ENCODE measurements at places on chromosomes 3 and 15.

- DNase-seq, result no peak
These were observed 12.2 kb downstream of the TARS3 start for GRCh38 chr15:101712078-101712477.

DNA sequence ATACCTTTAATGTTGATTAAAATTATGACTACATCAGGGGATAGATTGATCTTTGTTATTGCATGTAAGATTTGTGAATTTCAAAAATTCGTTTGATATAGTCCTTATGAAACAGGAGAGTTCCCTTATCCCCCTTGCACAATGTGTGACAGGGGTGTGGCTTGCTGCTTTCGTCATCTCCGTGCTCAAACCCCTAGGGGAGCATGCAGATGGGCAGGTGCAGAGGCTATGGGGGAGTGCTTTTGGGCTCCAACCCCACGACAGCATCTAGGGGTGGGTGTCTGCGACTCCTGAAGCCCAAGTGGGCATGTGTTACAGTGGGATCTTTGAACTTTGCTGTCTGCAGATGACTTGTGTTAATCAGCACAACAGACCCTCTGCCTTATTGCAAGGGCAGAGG lies 360.1 kb upstream of the GOLIM4 start:
- DNase-seq, result no peak

GRCh38 chr15:66415360-66415759 lies 28.6 kb downstream of the MAP2K1 start:
- no peak for DNase-seq

- no peak for DNase-seq
These were observed 239.8 kb upstream of the THBS1 start for GRCh38 chr15:39340903-39341645.

DNA sequence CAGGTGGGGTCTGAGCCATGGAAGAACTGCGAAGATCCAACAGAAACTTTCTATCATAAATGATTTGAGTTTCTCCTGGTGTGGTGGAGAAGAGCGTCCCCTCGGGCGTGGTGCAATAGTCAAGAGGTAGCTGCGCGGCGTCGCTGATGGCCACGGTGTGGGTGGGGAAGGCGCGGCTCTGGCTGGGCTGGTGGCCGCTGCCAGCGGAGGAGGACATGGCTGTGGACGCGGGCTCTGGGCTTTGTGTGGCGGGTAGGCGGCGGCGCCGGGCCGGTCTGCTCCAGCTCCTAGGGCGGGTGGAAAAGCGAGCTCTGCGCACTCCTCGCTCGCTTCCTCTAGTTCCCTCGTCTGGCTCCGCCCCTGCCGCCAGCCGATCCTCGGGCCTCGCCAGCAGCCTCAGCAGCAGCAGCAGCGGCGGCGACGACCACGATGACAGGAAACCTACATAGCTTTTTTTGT lies 5.9 kb downstream of the STARD9 start:
- DNase-seq, result no peak

DNA sequence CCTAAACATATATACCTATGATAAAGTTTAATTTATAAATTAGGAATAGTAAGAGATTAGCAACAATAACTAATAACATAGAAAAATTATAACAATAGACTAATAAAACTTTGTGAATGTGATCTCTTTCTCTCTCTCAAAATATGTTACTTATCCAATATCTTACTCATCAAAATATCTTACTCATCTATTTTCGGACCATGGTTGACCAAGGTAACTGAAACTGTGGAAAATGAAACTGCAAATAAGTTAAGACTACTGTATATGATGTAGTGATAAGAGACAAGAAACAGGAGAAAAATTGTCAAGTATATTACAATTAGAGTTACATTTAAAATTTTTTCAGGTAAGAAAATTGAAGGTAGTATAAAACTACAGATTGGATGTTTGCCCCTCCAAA lies 19.2 kb downstream of the MAP3K13 start:
- no peak for DNase-seq

- DNase-seq, result no peak
These were observed 16.1 kb upstream of the LYSMD4 start for GRCh38 chr15:99749386-99749785.

All from forelimb muscle (tissue), 1 donor.